ENCODE measurements at places on chromosomes 7 and 10. TPM values are rescaled to one million over a fixed set of nuclear protein-coding genes. Genes with fewer than 3 reads are reported as not detected.

CAV1 gene
- total RNA-seq = 465 TPM

OR2A5 gene
- total RNA-seq = not detected

CALHM3 gene
- total RNA-seq = not detected

BLVRA gene
- total RNA-seq = 47.2 TPM

TAC1 gene
- not detected for total RNA-seq

FEZF1 gene
- not detected for total RNA-seq

BAIAP2L1 gene
- total RNA-seq = 2.4 TPM

FAM171A1 gene
- 16.1 TPM for total RNA-seq

PTCD1 gene
- 2.8 TPM for total RNA-seq

LFNG gene
- total RNA-seq = 8.7 TPM

CAV2 gene
- total RNA-seq = 244 TPM

SPAG6 gene
- total RNA-seq = not detected

GOLGA7B gene
- 3.5 TPM for total RNA-seq

ARMC3 gene
- total RNA-seq = not detected

GHITM gene
- 259 TPM for total RNA-seq
